Motor neuron (in vitro differentiated cells): ENCODE measurements at places on chromosomes 16 and 17.
A peak's percentile ranks its signal among the peaks of the same experiment; 100 is the strongest.

DNA sequence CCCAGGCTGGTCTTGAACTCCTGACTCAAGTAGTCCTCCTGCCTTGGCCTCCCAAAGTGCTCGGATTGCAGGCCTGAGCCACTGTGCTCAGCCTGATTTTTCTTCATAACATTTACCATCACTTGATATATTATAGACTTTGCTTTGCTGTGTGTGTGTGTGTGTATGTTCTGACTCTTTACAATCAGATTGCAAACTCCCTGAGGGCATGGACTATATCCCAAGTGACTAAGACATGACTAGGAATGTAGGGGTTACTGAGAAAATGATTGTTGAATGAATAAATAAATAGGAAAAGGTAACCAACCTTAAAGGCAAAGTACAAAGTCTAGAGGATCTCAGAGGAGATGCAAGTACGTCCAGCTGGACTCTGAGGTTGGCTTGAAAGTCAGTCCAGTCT is 9.6 kb upstream of the OR2C1 start:
- no peak for ATAC-seq

DNA sequence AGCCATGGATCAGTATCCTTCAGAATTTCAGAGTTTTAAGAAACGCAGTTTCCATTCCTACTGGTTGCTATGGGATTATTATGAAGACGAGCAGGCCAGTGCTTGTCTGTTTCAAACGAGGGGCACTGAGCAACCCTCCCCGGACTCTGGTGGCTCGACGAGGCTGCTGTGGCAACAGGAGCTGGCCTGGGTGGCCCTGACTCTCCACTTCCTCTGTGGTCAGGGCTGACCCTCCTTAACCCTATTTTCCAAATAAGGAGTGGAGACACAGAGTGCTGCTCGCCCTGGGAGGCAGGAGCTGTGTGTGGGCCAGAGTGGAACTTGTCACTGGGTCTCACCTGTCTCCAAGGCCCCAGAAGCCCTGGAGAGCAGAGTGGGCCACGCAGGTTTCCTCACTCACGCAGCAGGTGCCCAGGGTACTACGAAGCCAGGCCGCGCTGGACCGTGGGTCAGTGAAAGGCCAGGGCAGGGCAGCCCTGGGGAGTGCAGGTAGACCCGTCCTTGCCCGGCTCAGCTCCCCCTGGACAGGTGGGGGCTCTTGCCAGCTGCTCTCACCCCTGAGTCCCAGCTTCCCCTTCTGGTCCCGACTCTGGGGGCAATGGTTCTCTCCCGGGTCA is 3.3 kb downstream of the GALNS start:
- no peak for ATAC-seq

DNA sequence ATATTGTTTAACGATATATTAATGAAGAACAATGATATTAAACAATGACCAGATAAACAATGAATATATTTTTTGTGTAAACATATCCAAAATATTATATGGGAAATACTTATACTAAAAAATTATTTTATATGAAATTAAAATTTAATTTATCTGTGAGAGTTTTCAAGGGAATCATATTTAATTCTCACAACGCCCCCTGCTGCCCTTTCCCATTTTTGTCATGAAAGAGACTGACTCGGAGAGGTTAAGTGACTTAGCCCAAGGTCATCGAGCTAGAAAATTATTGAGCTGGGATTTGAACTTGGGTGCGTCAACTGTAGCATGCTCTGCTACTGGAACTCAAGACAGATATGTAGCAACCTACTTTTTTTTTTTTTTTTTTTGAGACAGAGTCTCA is 7.2 kb upstream of the MYCBPAP start:
- no peak for ATAC-seq

GRCh38 chr16:17413508-17413907 is 57.3 kb downstream of the XYLT1 start:
- ATAC-seq: no peak

DNA sequence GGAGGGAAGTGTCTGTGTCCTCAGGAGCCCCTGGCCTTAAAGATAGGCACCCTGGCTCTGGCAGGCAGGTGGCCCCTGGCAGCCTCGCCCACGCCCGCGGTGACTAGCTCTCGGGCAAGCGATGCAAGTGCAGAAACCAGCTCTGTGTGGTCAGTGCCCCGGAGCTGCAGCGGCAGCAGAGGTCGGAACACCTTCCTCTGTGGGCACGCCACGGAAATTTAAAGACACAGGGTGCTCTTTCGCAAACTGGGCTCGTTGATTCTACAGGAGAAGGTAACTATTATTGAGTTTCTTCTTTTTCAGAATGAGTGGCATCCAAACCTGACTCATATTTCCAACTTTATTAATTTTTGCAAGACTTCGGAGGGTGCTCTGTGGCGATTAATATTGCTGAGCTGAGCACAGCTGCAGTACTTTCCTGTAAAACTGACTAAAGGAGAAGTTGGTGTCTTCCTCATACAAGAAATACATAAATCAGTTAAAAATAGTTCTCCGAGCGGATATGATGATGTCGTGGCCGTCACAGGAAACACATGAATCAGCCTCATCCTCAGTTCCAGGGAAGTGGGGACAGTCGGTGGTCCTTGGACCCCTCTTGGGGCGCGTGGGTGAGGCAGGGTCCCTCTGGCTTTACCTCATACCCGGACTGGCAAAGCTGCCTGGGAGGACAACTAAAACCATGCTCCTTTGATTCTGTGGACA is 120.2 kb downstream of the METRNL start:
- no peak for ATAC-seq

- ATAC-seq: no peak
Observed at GRCh38 chr17:77444984-77445759, 304.4 kb downstream of the SEC14L1 start.

DNA sequence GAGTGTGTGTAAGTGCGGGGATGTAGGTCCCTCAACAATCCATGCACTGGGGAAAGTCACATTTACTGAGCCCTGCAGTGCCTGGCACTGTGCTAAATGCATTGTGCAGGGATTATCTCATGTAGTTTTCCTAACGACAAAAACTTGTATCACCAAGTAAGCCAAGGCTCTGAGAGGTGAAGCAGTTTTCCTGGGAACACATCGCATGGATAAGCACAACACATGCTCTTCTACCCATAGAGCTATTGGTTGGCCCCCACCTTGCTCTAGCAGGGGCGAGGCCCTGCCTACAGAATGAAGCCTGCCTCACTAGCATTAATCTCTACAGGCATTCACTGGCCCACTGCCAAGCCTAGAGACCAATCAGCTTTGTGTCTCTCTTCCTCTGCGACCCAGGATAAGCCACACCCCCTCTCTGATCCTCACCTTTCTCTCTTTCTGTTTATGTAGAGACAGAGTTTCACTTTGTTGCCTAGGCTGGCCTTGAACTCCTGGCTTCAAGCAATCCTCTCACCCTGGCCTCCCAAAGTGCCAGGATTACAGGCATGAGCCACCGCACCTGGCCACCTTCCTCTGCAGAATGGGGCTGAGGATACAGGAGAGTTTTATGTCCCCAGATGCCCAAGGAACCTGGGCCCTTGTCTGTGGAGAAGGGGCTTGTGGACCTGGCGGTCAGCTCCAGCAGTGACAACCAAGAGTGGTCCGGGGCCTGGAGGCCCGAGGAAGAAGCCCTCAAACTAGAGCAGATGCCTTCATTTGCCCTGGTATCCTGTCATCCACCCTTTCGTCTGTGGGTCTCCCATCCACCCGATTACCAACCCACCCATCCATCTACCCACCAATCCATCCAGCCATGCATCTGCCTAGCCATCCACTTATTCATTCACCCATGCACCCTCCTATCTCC is 12.8 kb downstream of the CDH16 start:
- peak; percentile 47 for ATAC-seq

DNA sequence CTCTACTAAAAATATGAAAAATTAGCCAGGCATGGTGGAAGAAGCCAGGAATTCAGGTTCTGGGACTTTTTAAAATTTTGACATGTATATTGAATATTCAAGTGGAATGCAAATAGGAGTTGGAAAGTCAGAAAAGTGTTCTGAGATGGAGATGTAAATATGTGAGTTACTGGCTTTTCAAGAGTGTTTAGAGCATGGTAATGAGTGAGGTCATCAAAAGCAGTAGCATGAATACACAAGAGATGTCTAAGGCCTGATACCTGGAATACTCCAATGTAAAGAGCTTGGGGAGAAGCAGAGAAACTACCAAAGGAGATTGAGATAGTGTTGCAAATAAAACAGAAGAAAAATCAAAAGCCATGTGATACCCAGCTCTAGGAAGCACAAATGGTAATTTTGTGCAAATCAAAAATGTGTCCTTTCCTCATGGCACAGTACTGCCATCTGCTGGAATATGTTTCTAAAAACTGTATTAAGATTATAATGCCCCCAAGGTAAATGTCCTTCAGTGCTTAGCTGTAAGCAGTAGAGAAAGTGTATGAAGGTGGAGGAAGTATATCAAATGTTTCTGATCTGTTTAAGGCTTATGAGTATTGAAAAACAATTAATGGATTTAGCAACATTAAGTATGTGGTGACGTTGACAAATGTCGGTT is 908.4 kb downstream of the KCNJ18 start:
- ATAC-seq: peak; percentile 69

GRCh38 chr16:31465788-31466370 is 6.1 kb upstream of the TGFB1I1 start:
- ATAC-seq: no peak

- ATAC-seq: peak; percentile 43
Observed at GRCh38 chr16:51159865-51160264, 8.8 kb upstream of the SALL1 start.

DNA sequence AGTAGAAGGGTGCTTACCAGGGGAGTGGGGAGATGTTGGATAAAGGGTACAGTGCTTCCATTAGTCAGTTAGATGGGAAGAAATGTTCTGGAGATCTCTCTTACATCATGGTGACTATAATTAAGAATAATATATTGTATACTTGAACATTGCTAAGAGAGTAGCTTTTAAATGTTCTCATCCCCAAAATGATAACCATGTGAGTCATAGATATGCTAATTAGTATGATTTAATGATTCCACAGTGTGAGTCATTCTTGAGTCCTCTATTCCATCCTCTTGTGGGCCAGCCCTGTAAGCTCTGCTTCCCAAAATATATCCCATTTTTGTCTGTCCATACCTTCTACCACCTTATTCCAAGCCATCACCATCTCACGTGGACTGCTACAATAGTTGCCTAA is 80.6 kb upstream of the CDH11 start:
- peak; percentile 92 for ATAC-seq

- ATAC-seq: peak; percentile 9
Observed at GRCh38 chr16:85104147-85104546, 8.1 kb downstream of the CIBAR2 start.

DNA sequence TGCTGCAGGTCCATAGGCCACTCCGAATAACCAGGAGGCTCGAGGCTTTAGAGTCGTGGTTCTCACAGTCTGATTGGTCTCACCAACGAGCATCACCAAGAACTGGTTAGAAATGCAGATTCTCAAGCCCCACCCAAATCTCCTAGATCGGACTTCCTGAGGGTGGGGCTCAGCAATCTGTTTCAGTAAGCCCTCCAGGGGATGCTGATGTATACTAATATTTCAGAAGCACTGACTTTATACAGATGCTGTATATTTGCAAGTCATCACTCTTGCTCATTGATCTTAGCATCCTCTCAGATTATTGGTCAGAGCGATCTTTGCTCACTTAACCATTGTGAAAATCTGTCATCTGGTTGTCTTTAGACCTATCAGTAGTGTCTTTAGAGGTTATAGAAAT is 4.4 kb upstream of the VAC14 start:
- peak; percentile 44 for ATAC-seq

- ATAC-seq: no peak
Observed at GRCh38 chr16:25411396-25412081, 153.9 kb upstream of the ZKSCAN2 start.

DNA sequence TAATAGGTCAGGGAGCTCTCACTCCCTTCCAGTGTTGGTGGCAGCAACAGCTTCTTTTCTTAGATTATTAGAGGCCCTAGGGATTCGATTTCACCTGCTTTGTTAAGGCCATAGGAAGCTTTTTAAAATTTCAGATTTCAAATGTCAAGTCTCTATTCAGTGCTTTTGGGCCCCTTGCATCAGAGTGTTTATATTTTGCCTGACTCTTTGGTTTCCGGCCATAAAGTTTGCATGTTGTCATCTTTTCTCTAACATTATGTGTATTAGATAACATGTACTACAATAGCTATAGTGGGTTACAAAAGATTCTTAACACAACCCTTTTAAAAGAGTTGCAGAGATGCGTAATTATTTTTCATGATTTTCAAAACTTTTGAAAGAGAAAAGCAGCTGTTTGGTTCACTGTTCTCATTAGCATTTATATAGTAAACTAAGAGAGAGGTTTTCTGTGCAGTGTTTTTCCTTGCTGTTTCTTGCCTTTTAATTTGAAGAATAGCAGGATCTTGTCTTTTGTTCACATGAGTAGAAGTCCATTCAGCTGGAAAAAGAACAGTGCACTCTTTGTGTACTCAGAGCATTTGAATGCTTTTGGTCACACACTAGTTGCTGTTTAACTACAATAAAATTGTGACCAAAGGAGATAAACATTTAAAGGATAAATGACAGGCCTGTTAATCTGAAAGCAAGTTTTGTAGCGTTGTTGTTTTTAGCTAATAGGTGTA is 52.5 kb downstream of the FTO start:
- ATAC-seq: peak; percentile 77

DNA sequence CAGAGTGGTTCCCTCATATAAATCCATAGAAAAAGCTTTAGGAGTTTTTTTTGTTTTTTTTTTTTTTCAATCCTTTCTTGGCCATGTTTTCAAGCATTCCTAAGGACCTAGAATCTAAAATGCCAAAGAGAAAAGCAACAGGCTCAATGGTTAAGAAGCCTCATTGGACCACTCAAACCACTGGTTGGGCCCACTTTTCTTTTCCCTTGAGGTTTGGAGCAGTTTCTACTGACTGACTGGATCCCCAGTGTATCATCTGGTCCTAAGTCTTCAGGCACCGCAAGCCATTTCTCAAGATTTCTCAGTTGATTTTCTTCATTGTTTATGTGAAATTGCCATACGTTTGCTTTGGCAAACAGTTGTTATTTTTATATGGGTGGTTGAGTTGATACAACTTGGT is 14.4 kb downstream of the METTL9 start:
- no peak for ATAC-seq
